ENCODE measurements at places on chromosomes 4 and X.

DNA sequence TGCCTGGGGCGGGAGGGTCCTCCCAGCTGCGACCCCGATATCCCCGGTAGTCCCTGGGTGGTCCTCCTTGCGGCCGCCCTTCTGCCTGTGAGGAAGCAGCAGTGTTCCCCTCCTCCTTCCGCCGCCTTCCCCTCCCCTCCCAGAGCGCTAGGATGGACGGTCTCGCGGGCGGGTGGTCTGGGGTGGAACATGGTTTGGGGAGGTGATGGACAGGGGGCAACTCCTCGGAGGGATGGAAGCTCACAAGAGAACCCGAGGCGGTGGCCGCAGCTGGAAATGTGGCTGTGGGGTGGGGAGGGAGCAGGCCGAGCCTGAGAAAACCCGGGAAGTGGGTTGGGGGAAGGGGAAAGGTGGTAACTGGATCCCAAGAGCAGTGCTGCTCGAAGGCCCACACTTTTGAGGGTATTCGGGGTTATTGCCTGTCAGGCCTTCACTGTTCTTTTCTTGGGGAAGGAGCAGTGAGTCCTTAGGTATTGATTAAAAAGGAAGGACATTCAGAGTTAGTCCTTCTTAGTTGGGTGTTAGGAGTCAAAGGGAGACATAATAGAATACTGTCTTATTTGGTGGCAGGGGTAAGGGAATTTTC is 581 bp downstream of the UBE2K start:
- no peak for DNase-seq

- no peak for DNase-seq
Observed at GRCh38 chr4:77843628-77844027, 19.0 kb upstream of the MRPL1 start.

DNA sequence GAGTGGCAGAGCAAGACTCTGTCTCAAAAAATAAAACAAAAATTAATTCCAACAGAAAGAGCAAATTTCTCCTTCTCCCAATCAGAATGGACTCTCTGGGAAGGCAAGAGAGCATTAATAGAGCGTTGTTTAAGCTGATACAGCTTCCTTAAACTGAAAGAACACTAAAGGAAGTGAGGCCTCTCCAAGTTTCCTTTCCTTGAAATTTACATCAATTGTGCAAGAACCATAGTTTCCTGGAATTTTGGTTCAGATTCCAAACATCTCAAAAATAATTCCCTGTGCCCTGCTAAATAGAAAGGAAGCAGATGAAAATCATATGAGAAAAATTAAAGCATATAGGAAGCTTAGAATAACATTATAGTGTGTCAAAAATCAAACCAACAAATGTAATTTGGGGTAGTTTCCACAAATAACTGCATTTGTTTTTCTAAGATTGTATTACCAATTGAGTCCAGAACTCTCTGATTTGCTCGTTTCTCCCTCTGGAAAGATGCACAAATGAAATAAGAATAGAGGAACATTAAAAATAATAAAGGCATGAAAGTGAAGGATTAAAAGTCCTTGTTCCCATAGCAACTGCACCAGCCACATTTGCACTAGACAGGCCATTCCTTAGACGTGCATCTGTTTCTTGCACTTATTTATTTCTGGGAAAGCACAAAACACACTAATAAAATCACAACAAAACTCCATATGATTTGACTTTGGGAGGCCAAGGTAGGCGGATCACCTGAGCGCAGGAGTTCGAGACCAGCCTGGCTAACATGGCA is 3.7 kb upstream of the FAM241A start:
- DNase-seq, result no peak

DNA sequence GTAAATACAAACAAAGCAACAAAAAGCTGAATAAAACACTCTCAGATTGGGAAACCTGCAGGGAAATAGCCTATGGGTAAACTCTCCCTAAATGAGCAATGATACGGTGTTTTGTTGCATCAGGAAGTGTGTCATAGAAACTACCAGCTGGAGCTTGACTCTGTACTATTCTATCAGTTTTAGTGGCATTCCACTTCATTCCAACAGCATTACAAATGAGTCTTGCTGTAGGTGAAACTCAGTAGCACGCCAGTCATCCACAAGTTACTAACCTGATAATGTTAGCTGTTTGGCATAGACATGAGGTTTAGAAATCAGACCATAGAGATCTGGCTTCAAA is 24.9 kb downstream of the FGFBP1 start:
- DNase-seq, result no peak

GRCh38 chr4:21385706-21386105 is 562.9 kb downstream of the KCNIP4 start:
- DNase-seq, result no peak

GRCh38 chrX:111823128-111823527 is 52.9 kb upstream of the TRPC5OS start:
- DNase-seq, result no peak

DNA sequence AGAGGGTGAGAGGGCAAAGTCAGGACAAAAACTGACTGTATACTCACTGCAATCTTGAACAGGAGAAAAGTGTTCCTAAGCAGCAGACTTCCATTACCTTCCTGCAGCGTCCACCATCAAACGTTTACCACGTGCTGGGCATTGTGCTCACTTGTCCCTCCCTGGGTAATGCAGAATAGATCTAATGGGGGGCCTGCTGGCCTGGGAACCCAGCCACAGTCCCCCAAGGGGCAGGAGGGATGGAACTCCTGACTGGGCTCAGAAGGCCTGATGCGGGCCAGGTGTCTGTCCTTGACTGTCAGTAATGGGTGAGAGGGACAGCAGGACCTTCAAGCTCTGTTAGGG is 37.6 kb upstream of the FAM156A start:
- no peak for DNase-seq

GRCh38 chrX:22378296-22378695 is 105.6 kb downstream of the CBLL2 start:
- no peak for DNase-seq

DNA sequence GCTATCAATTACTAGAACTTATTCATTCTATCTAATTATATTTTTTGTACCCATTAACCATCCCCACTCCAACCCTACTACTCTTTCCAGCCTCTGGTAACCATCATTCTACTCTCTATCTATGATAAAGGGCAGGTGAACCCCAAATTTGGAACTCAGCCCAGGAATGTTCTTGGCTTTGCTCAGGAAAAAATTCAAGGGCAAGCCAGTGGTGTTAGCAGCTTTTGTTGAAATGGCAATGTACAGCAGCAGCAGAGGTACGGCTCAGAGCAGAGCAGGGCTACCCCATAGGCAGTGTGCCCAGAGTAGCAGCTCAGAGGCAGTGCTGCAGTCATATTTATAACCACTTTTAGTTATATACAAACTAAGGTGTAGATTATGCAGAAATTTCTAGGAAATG is 138.2 kb downstream of the RNF150 start:
- DNase-seq, result no peak

DNA sequence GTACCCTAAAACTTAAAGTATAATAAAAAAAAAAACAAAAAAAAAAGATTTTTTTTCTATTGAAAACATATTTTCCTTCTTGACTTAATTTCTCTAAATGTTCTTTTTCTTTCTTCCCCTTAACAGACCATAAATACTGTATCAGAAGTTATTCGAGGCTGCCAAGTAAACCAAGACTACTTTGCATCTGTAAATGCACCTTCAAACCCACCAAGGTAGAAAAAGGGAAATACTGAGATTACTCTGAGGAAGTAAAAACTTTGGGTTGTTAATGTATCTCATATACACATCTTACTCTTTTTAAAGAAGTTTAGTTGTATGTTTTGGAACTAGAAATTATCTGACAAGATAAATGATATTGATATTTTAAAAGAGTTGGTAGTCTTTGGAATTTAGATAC is 65.6 kb downstream of the USO1 start:
- no peak for DNase-seq

Measured in stimulated activated CD4-positive, alpha-beta T cell treated with anti-CD3 and anti-CD28 coated beads, Interleukin-1b, Interleukin-23, amount 100 ng/mL, for 48 hours (primary cell).